ENCODE measurements at places on chromosomes 1 and 21.

GRCh38 chr1:185825556-185825955 is 91.4 kb downstream of the HMCN1 start:
- peak; percentile 29 for DNase-seq

DNA sequence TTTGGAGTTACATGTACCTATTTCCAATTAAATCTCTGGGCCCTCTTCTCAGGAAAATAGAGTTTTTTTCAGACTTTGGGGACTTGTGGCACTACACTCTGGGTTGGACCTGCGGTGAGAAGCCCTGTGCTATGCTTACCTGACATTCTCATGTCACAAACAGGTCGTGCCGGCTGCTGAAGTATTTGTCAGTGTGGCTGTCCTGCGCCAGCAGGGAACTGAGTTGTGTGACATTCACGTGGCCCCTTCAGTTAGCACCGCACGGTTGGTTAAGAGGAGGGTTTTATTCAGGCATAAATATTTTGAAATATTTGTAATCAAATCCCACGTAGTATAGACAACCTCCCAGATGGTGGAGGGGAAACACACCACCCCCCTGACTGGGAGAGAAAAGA is 6.3 kb upstream of the COL6A2 start:
- DNase-seq = no peak

DNA sequence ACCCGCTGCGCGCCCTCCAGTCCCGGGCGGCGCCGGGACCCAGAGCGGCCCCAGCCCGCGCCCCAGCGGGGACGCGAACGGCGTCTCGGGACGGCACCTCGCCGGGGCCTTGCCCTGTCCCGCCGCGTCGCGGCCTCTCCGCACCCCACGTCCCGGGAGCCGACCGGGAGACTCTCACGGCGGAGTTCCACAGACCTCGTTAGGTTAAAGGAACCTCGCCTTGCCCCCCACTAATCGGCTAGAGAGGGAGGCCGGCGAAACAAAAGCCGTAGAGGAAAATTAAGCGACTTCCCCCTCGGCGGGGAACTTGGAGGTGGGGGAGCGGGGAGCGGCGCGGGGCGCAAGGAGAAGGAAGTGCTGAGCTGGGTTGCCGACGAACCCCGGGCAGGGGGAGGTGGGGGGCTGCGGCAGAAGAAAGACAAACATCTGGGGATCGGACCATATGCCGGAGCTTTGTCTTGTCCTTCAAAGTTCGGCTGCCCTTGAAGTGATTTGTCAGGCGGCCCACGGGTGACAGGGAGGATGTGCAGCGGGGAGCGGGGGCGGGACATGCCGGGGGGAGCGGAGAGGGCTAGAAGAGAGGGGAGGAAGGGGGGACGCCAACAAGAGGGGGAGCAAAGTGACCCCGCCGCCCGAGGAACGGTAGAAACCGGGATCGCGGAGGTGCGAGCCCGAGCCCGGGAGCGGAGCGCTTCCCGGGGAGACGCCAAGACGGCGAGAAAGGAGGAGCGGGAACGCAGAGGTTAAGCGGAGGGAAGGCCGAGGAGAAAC is 120.0 kb upstream of the RRP15 start:
- no peak for DNase-seq

DNA sequence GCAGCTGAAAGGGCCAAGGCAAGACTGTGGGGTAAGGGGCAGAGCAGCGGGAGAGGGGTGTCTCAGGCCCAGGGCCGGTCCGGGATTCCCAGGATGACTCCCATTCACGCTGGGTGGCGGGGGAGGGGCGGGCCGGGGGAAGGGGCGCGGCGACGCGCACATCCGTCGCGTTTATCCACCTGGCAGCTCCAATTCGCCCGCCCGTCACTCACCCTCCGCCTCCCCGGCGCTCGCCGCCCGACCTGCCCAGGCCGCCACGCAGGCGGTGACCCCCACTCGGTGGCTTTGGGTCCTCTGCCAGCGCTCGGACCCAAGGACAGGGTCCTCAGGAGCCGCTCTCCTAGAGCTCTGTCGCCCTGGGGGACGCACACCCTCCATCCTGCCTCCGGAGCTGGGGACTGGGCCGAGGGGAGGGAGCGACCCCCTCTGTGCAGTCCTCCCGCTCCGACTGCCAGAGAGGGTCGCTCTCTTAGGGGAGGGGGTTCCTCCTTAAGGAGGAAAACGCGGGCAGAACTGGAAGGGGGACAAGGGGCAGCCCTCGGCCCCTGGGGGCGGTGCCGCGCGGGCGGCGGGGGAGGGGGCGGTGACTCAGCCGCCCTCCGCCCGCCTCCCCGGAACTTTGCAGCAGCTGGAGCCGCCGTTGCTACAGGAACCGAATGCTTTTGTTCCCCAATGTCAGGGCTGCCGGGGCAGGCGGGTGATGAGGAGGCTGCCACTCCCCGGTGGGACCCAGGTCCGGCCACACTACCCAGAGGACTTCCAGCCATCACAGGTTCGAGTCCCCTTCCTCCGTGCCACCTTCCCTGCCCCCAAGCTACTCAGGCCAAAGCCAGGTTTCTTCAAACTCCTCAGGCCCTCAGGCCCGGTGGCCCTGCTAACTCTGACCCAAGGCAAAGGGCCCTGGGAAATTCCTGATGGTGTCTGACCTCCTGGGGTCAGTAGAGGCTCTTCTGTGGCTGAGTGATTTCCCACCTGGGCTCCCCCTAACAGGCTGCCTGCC is 3.4 kb downstream of the ADGRB2 start:
- DNase-seq = peak; percentile 51

- peak; percentile 89 for DNase-seq
Observed at GRCh38 chr1:65425697-65426096, 5.2 kb downstream of the LEPR start.

DNA sequence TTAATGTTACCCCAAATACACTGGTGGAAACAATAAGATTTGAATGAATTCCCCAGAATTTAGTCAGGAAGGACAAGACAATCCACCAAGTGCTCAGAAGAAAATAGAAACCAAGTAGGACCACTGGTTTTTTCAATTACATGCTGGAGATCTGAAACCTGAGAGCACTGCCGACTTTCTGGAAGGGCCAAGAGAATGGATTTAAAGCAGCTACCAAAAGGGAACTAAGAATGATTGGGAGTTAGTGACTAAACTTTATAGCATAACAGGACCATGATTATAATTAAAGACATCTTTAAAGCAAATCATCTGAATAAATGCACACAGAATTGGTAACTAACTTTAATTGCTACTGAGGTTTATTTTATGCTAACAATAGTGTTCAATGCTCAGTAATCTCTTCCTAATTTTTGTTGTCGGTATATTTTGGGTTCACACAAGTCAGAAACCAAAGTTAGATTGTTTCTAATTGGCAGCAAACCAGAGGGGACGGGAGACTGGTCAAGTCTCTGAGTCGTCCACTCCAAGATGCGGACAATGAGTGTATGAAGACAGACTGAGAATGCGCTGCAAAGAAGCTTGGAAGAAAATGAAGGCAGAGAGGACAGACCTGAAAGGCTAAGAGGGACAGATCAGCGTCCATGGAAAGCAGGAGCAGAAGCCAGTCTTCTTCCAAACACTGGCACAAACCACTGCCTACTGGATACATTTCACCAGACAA is 2.3 kb upstream of the RGS13 start:
- peak; percentile 19 for DNase-seq

GRCh38 chr1:171841050-171841910 is at the start of gene DNM3:
Gene DNM3 (plus strand): TSS chr1:171841498. CDS start chr1:171841657, 159 bp downstream.
- peak; percentile 87 for DNase-seq

DNA sequence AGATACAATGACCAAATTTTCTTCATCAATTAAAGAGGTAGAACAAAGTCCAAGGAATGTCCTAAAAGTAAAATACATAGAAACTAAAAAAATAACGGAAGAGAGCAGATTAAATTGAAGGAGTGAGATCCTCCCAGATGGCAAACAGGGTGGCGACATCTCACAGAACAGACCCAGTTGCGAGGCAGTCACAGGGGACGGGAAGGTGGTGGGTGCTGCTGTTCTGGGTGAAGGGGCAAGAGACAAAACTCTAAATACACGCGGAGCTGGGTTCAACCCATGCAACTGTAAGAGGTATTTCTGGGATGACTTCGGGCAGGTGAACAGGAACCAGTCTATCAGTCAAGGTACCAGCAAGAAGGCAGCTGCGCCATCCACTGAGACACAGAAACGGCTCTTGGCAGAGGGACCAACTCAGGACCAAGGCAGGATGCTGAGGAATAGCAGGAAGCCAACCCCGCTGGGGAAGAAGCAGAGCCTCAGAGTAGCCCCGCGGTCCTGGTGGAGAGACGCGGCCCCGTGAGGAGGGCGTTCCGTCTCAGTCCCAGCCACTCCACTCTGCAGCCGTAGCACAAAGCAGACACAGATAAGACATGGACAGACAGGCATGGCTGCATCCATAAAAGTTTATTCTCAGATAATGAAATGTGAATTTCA is 32.2 kb downstream of the WDR4 start:
- DNase-seq = no peak

DNA sequence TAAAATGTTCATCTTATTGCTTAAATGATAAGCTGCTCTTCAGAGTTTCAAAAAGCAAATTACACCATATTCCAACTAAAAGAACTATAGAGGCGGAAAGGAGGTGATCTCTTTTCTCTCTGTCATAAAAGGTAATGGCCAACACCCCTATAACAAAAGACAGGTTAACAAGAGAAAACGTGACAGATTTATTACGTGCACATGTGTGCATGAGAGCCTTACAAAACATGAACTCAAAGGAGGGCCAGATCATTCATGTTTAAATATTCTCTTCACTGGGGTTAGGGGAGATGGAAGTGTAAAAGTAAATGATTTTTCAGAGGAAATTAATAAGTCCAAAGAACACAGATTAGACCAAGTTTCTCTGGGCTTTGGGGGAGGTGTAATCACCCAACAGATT is 26.5 kb upstream of the FMO2 start:
- no peak for DNase-seq

GRCh38 chr1:4161366-4162006 is 261.4 kb upstream of the C1orf174 start:
- DNase-seq = no peak

- no peak for DNase-seq
Observed at GRCh38 chr1:205441318-205441633, 14.6 kb downstream of the BLACAT1 start.

Measured in fibroblast of mammary gland (primary cell).